ENCODE measurements at places on chromosomes 3 and 15.

- no peak for DNase-seq
These were observed 221.5 kb upstream of the TBL1XR1 start for GRCh38 chr3:177418787-177419186.

- DNase-seq: no peak
These were observed 527.4 kb downstream of the SI start for GRCh38 chr3:164550857-164551256.

- DNase-seq: no peak
These were observed 62.2 kb downstream of the TLNRD1 start for GRCh38 chr15:81062937-81063336.

GRCh38 chr3:53768478-53769459 lies 77.5 kb downstream of the CHDH start:
- no peak for DNase-seq

DNA sequence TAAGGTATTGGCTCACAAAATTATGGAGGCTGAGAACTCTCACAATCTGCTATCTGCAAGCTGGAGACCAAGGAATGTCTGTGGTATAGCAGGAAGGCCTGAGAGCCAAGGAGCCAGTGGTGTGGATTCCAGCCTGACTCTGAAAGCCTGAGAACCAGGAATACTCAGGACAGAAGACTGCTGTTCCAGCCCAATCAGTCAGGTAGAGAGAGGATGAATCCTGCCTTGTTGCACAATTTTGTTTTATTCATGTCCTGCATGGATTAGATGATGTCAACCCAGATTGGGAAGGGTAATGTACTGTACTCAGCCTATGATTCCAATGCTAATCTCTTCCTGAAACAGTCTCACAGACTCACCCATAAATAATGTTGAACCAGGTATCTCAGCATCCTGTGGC lies 312.4 kb upstream of the KCNMB2 start:
- DNase-seq: no peak

DNA sequence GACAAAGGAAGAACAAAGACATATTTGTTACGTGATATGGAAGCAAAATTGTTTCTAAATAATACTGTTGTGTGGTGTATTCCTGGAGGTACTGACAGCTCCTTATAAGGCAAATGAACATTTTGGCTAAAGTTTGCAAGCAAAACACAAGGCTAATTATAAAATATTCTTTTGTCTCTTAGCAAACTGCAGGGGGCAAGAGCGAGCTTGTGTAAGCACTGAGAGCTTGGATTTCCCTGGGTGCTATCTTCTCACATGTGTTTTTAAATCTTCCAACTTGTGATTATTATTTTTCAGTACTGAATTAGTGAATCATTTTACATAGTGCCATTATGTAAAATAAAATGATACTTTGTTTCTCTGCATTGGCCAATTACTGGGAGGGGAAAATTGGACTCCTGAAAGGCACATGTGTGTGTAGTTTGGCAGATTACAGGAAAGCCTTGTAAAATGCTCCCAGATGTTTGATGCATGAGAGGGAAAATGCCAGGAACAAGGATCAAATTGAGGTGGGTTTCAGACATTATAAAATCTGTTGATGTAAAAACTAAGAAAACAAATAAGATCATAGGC lies 611.5 kb downstream of the AGBL1 start:
- DNase-seq: no peak

- DNase-seq: no peak
These were observed 38.8 kb downstream of the LMCD1 start for GRCh38 chr3:8540456-8540855.

DNA sequence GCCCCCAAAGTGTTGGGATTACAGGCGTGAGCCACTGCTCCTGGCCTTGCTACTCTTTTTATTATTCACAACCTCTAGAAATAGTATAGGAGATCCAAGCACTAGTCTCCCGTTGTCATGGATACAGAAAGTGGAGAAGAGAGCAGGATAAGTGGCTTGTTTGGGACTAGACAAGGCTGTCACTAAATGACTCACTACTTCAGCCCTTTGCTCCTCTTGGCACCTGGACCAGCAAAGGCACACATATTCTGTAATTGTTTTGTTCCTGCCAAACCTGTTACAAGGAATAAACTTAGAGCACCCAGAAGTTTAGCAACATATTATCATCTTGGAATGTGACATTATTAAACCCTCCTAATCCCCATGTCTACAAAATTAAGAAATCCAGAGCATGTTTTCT lies 427.2 kb upstream of the THBS1 start:
- DNase-seq: no peak

DNA sequence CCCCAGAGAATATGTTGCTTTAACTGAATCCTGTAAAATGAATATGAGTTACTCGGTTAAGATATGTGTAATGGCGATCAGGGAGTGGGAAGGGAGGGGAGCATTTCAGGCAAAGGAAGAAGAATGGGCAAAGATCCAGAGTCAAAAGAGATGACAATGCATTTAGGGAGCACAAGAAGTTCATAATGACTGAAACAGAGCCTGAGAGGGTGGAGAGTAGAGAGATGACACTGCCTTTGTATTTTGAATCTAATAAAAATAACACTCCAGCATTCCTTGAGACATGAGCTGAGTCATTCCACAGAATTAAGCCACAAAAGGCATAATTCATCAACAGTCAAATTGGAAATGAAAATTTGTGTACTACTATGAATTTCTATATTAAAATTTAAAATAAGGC lies 105.3 kb upstream of the PEX5L start:
- no peak for DNase-seq

DNA sequence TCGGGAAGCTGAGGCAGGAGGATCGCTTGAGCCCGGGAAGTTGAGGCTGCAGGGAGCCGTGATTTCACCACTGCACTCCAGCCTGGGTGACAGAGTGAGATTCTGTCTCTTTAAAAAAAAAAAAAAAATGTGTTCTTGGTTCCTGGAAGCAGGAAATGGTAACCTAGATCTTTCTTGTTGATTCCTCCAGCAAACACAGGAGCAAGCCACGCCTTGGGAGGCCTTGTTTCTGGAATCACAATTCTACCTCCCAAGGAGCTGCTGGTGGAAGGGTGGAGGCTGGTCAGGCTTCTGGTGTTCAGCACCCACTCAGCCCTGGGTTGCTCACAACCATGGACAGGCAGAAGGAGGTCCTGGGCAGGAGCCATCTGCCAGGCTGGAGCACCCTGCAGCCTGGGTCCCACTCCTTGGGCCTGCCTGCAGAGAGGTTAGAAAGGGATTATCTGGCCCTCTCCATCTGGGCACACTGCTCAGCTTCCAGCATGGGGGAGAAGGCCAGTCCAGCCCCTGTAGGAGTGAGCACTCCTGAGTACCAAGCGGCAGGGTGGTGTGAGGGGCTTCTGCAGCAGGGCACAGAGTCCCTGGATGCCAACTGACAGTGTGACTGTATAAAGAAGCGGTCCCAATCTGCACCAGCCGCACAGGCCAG lies 65.6 kb downstream of the ABTB1 start:
- DNase-seq: no peak

GRCh38 chr3:26087751-26088150 lies 297.9 kb downstream of the OXSM start:
- no peak for DNase-seq

DNA sequence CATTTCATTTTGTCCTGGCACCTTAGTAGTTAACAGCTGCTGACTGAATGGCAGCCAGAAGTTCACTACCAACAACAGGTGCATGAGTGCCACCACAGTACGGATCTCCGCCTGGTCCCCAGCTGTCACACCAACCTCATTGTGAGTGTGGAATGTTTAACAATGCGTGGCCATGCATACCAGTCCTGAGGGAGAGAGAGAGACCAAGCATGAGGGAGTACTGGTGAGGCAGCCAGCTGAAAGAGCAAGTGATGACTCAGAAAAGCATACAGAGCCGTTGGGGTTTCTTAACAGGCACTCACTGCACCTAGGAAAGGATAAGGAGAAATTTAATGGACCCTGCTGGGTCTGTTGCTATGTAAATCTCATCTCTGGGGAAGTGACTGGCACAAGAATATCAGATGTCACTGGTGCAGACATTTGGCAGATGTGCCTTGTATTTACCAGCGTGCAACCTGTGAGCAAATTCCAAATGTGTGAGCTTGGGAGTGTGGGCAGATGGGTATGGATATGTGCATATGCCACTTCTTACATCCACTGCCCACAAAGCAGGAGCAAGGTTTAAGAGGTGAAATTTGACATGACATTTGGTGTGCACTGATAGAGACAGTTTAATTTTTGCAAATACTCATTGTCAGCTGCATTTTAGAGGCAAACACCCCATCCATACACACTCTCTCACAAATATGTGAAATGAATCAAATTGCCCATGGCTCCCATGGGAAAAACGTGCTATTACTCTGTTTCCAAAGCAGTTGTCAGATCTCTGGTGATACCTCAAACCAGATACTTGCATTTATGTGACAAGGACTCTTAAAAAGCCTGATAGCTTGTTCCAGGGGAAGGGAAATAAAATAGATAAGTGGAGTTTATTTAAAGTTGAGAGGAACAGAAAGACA lies 245.2 kb upstream of the ARPP21 start:
- no peak for DNase-seq

DNA sequence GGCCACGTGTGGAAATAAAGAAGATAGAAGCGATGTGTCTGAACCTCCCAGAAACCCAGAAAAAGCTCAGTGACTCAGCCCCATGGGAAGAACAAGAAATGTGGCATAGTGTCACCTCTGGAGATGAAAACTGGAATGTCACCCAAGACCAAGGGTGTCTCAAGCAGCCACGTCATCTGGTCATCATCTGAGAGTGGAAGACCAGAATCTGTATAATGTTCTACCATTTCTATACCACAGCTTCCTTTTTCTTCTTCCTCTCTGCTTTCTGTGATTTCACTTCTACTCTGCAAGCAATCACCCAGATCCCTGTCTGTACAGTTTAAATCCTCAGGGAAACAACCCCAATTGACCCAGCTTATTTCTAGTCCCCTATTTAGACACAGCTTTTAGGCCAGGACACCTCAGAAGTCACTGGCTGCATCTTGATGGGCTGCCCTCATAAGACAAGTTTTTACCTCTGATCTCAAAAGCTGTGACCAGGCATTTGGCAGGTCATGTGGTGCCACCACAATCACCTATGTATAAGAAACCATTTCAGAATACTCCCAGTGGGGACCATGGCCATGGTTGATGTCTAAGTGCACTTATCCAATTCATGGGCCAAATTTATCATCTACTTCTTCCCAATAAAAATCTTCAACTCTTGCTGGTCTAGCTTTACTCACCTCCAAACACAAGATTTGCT lies 278.5 kb upstream of the UMPS start:
- no peak for DNase-seq

GRCh38 chr15:43932907-43933306 lies 106.1 kb downstream of the WDR76 start:
- DNase-seq: no peak

DNA sequence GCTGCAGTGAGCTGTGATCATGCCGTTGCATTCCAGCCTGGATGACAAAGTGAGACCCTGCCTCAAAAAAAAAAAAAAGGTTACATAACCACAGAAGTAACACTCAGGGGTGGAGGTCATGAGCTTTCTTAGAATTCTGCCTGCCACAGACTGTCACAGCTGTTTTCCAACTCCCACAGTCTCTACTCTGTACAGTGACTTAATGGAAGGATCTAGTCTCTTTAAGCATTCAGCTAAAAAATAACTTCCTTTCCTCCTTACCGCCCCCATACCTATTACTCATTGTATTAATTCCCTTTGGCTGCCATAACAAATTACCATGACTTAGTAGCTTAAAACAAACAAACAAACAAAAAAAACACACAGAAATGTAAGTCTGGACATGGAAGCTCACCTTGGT lies 99.6 kb upstream of the UBE2E1 start:
- DNase-seq: no peak

GRCh38 chr15:62914461-62915079 lies 128.0 kb upstream of the TPM1 start:
- DNase-seq: no peak

DNA sequence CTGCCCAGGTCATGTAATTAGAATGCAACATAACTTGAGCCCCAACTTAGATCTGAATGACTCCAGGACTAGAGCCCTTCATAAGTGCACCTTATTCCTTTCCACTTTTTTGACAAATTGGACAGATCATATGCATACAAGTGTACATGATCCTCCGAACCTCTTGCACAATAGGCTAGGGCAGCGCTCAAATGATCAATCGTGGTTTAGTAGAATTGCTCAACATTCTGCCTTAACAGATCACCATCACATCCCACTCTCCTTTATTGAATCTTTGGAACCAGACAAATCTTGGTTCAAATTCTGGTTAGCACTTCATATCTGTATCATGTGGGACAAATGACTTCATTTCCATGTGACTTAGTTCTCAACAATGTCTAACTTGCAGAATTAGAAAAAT lies 106.8 kb upstream of the CDIN1 start:
- DNase-seq: no peak

DNA sequence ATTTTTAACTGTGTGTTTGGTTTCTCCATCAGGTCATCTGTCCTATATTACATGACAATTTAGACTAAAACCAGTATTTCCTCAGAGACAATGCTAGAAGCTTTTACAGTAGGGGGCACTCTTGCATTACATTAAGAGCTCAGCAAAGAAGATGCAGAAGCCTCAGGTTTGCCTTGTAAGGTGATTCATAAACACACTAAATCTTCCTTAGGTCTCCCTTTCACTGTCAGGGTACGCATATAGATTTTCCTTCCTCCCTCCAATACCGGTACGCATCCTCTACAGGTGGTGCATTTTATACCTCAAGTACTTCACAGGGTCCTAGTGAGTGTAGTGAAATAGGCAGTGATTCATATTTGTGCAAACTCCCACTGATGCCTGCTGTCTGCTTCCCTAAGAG lies 46.5 kb downstream of the CD86 start:
- DNase-seq: peak; percentile 64

DNA sequence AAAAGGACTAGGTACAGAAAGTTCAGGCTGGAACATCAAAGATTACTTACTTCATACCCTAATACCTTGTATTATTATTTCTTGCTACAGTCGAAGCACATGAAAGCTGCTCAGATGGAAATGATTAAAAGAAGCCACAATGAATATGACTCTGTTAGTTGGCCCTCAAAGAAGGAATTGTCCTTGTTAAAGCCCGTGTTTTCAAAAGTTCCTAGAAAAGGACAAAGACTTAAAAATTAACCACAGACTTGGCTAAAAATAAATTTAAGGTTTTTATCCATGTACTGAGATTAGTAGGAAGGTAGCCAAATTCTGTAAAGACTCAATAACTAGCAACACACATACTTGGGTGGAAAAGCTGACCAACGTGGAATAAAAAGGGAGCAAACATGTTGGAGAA lies 251.0 kb upstream of the RARB start:
- no peak for DNase-seq

GRCh38 chr3:134004841-134005240 lies 24.9 kb downstream of the SLCO2A1 start:
- DNase-seq: no peak

DNA sequence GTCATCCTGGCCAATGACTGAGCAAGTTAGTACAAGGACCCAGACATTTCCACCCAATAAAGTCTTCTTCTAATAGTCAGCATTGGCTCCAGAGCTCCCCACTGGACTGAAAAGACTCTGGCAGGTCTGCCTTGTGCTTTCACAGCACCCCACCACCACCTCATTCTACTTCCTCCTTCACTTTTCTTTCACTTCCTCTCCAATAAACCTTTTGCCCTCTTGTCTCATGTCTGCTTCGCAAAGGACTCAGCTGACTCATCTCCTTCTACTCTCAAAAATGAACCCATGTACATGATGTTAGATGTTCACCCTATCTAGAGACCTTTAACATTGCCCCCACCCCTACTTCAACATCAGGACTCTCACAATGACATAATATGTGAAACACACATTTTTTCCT lies 181.0 kb upstream of the PPP2R3A start:
- peak; percentile 55 for DNase-seq
